ENCODE measurements at places on chromosomes 11 and 22.
A peak's percentile ranks its signal among the peaks of the same experiment; 100 is the strongest.

GRCh38 chr11:17839450-17839849 lies 104.9 kb downstream of the KCNC1 start:
- no peak for DNase-seq

- no peak for DNase-seq
Observed at GRCh38 chr22:42700901-42701300, 19.8 kb downstream of the A4GALT start.

GRCh38 chr11:15473954-15474837 lies 359.5 kb downstream of the INSC start:
- no peak for DNase-seq

DNA sequence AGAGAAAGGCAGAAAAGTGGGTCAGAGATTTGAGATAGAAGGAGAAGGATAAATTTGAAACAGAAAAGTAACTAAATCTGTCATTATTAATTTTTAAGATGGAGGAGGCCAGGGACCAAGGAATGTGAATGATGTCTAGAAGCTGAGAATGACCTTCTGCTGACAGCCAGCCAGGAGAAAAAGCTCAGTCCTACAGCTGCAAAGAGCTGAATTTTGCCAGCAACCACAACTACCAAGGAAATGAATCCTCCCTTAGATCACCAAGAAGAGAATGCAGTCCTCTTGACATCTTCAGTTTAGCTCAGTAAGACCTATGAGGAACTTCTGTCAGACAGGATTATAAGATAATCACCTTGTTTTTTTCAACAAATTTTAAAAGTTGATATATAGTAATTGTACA lies 538.2 kb downstream of the LRRC4C start:
- DNase-seq, result no peak

GRCh38 chr11:70331901-70332300 lies 61.4 kb downstream of the PPFIA1 start:
- DNase-seq, result no peak

DNA sequence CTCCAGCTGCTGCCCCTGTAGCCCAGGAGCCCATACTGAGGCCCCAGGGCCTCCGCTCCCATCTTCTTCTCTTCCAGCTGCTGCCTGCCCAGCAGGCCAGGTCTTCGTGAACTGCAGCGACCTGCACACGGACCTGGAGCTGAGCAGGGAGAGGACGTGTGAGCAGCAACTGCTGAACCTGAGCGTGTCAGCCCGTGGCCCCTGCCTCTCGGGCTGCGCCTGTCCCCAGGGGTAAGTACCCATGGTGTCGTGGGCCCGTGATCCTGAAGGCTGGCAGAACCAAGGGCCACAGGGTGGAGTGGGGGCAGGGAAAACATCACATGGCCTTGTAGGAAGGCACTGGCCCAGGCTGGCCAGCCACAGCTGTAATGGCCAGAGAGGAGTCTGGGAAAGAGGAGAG lies 31.2 kb downstream of the OTOG start:
- DNase-seq, result no peak

DNA sequence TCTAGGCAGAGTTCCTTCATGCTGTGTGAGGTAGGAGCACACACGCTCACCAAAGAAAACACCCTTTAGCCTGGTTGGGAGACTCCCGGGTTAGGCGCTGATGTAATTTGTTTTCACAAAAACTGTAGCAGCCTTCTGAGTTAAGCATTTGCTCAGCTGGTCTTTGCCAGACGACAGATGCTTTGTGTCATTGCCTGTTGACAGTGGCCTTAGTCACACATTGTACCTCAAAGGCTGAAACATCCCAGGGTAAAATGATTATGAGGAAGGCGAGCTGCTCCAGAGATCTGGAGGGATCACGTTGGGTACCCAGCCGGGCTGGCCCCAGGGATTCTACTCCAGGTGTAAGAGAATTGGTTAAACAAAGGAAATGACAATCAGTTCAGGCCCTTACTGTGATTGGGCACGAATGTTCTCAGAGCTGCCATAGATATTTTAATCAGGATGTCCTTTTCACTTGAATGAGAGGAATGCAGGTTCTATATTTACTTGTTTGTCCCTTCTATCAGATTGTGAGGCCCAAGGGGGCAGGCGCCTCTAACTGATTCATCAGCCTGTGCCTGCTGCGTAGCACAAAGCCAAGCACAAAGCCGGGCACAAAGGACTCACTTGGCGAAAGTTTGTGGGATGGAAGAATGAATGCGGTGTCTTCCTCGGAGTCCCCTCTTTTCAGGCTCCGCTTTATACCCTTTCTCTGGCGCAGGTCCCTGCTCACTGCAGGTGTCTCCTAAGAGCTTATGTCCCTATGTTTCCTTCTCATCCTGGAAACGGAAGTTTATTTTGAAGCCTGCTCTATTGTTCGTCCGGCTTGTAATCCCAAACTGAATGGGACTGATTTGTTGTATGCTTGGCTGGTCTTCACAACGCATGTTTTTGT lies 47.1 kb downstream of the ADM start:
- no peak for DNase-seq

DNA sequence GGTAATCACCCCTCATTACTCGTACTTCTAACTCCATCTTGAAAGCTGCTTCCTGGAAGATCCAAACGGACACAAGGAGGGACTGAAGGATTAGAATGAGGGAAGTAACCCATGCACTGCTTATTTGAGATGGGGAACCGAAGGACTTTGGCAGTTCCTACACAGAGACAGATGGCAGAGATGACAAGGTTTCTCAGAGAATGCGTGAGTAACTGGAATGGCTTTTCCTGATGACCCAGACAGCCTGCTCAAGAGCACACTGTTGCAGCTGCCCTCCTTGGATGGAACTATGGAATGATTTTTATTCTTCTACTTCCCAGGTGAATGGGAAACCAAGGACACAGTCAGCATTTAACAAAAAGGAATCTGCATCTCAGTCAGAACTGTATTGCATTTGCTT lies 7.3 kb downstream of the KCNJ11 start:
- no peak for DNase-seq

GRCh38 chr11:110712659-110713448 lies 617 bp upstream of the ARHGAP20 start:
- no peak for DNase-seq

DNA sequence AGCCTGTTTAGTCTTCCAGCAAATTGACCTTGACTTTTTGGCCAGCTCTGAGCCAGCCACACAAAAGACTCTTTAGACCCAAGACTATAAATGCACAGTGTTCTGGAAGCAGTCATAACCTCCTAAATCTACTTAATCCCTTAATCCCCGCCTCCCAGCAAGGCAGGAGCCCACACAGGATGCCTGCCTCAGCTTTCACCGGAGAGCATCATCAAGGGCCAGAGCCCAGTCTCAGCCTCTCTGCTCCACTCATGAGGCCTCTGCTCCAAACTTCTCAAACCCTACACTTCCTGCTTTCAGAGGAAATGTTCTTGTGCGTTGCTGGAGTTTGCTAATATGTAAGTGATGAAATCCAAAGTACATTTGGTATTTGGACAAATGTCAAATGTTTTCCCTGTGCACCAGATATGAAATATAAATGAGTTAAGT lies 57.9 kb upstream of the FSHB start:
- no peak for DNase-seq

DNA sequence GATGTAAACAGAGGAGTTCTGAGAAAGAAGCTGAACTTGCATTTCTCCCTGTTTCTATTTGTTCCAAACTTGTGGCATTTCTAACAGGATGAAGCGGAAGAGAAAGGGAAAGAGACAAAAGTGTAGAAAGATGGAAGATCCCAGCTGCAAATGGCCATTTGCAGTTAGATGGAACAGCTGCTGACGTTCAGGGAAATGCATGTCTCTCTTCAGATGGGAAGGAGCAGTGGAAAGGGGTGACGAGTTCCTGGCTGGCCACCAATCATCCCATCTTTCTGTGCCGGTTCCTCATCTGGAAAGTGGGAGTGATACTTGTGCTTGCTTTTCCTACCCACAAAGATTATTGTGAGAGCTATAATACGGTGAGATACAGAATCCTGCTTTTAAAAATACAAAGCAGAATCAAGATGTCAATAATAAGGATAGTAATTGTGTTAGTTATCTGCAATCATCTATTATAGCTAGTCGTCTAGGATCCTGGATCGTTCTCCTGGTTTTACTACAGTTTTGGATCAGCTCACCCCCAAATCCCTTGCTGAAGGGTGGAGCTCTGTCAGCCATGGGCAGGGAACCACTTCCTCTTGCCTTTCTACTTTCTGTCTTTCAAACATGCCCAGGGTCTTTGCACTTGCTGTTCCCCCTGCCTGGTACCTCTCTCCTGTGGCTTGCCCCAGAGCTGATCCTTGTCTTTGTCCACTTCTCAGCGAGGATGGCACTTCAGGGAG lies 1.2 kb upstream of the TIMP3 start:
- no peak for DNase-seq

DNA sequence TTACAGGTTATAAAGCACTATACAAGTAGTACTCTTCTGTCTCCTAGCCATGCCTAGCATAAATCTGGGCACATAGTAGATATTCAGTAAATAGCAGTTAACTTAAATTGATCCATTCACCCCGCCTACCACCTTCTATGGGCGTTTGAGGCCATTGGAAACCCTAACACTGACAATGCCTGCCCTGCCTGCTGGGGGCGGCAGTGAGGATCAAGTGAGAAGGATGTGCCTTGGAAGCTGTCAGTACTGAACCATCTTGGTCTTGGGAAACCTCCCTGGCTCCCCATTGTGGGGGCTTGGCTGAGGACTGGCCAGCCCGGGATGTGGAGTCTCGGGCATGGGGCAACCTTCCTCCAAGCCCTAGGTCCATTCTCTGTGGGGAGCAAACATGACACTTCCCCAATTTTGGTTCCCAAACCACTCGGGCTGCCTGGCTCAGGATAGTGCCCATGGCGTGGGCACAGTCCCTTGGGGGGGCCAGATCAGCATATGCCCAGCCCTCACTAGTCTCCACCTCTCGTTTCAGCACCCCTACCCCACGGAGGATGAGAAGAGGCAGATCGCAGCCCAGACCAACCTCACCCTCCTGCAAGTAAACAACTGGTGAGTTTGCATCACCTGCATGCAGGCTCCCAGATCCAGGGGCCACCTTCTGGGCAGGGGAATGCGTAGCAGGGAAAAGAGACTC lies 67.4 kb downstream of the FEZ1 start:
- no peak for DNase-seq

DNA sequence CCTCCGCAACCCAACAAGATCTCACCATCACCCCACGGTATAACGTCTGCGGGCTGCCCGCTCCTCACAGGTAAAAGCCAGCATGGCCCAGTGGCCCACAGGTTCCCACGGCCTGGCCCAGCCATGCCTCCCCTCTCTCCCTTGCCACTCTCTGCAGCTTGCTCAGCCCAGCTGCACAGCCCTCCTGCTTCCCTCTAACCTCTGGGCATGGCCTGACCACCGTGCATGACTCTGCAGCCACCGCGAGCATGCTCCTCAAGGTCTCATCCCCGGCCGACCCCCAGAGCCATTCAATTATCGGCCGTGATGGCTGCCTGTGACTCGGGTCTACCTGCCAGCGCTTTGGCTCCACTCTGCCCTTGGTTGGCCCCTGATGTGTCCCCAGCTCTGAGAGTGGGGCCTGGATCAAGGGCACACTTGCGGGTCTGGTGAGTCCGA lies 185.5 kb downstream of the CTTN start:
- no peak for DNase-seq

DNA sequence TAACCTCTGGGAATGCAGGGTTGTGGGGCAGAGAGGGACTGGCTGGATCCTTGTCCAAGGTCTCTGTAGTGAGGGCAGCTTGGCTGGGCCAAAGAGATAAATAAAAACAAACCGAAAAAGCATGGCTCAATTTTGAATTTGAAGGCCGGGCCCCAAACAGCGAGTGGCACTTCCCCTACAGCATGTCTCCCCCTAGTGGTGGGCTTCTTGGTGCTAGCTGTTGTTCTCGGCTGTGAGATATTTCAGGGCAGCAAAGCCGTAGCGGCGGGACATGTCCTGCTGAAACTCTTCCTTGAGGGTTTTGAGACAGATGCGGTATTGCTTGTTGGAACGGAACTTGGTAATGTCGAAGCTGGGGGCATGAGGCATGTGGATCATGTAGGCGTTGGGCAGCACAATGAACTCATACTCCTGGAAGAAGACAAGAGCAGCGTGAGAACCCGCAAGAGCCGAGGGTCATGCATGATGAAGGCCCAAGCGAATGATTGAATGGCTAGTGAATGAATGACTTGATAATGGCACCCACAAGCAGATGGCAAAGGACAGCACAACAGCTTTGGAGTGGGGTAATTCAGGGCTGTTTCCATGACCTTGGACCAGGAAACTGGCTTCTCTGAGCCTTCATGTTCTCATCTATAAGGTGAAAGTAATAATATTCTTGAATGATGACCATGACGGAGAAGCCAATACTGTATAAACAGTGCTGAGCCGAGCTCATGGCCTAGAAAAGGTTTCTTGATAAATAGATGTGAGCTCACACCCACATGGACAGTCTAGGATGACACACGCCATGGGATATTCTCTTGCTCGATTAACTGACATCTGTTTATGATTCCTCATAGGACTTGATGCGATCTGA lies 216.3 kb upstream of the SYN3 start:
- peak; percentile 59 for DNase-seq

Measured in memory B cell (primary cell).